ENCODE measurements at places on chromosomes 4 and X. TPM values are rescaled to one million over a fixed set of nuclear protein-coding genes. Genes with fewer than 3 reads are reported as not detected.

DNA sequence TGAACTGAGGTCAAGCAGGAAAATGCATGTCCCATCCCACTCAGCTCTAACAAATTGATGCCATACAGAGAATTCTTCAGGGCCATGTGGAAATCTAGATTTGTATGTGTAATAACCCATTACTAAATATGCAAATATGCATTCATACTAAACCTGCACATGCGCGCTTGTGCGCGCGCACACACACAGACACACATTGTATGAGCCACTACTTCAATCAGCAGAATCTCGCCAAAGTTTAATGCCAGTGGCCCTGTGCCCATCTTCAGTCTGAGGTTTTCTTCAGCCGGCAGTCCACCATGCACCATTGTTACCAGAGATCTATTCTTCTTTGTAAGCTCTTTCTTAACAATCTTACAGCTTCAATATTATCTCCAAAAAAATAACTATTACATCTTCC lies 276.4 kb downstream of the PDGFC start:
- H3K36me3 ChIP-seq: no peaks in the 10 kb centered on the region
- no peak overlapping the region for H3K27ac ChIP-seq
- no peak for DNase-seq
- H3K4me1 ChIP-seq: no peaks in the 10 kb centered on the region
- H3K4me3 ChIP-seq: no peak overlapping the region

DNA sequence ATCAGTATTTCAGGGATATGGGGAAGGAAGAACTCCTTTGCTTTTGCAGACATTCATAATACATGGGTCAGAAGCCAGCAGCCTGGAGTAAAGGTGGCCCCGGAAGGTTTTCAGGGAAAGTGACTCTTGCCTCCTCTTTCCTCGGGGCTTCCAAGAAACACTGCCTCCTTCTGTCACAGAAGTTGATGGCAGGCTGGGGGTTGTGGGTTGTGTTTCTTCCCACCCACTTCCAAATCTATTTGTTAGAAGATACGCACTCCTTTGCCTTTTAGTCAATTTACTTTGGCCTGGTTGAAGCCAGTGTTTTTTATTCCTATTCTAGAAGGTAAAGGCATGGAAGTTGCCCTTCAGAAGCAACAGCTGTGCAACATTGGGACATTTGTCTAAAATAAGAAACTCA lies 19.7 kb downstream of the KIT start:
- no peaks in the 10 kb centered on the region for H3K4me1 ChIP-seq
- H3K27ac ChIP-seq: no peak overlapping the region
- no peak for DNase-seq
- H3K4me3 ChIP-seq: no peak overlapping the region
- no peaks in the 10 kb centered on the region for H3K36me3 ChIP-seq

DNA sequence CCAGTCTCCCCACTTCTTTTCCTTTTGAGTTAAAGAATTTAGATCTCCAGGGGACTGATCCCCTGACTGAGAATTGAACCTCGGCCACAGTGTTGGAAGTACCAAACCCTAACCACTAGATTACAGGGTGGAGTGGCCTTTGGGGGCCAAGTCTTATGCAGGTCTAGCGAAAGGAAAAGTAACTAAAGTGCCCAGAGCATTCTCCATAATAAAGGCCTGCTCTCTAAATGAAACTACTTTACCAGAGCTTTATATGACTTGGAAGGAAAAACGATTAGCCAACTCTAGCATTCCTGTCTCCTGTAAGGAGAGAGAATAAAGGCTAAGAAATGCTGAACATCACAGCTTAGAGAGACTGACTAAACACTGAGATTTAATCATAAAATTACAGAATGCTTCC lies 788.0 kb downstream of the C4orf33 start:
- H3K4me1 ChIP-seq: no peaks in the 10 kb centered on the region
- DNase-seq: no peak
- H3K4me3 ChIP-seq: no peak overlapping the region
- H3K36me3 ChIP-seq: no peaks in the 10 kb centered on the region
- no peaks in the 10 kb centered on the region for H3K27me3 ChIP-seq
- no peak overlapping the region for H3K27ac ChIP-seq

DNA sequence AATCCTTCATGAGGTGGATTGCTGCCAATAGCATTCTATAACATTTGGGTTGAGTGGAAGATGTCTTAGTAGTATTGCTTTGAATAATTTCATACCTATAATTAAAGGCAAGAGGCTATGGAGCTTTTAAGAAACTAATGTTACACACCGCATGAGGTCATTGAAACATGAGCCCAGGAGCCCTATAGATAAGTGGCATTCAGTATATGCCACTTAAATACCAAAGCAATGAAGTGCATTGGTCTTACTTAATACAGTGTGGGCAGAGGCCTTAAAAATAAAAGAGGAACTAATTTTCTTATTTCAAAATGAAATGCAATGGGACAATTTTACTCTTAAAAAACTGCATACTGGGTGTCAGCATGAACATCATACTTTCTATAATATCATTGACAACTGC lies 47.5 kb downstream of the SPATA18 start:
- no peaks in the 10 kb centered on the region for H3K4me1 ChIP-seq
- no peak for DNase-seq
- H3K36me3 ChIP-seq: no peaks in the 10 kb centered on the region
- no peak overlapping the region for H3K27ac ChIP-seq
- H3K27me3 ChIP-seq: no peaks in the 10 kb centered on the region

Gene C4orf51
- not detected for polyA plus RNA-seq

DNA sequence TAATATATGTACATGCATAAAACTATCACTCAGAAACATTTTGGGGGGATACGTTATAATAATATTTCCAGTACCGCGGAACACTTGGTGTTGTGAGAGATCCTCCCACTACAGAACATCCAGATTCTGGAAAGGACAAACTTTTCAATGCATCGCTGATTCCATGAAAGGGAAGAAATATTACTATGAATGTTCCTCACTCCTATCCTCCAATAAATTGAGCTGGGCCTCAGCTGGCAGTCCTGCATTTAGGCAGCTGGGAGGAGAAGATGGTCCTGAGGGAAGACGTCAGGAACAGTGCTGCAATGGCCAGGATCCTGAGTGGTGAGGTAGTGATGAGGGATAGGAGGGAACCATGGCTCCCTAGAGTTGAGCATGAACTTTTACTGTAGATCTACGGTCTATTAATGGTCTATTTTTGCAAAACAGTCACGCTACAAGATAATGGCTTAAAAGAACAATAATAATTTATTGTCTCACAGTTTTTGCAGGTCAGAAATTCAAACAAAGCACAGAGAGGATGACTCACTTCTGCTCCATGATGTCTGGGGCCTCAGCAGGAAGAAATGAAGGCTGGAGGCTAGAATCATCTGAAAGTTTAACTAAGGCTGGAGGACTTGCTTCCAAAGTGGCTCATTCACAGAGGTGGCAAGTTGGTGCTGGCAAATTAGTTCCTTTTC lies 538.1 kb downstream of the STIM2 start:
- H3K4me1 ChIP-seq: no peaks in the 10 kb centered on the region
- H3K4me3 ChIP-seq: no peak overlapping the region
- DNase-seq: no peak

DNA sequence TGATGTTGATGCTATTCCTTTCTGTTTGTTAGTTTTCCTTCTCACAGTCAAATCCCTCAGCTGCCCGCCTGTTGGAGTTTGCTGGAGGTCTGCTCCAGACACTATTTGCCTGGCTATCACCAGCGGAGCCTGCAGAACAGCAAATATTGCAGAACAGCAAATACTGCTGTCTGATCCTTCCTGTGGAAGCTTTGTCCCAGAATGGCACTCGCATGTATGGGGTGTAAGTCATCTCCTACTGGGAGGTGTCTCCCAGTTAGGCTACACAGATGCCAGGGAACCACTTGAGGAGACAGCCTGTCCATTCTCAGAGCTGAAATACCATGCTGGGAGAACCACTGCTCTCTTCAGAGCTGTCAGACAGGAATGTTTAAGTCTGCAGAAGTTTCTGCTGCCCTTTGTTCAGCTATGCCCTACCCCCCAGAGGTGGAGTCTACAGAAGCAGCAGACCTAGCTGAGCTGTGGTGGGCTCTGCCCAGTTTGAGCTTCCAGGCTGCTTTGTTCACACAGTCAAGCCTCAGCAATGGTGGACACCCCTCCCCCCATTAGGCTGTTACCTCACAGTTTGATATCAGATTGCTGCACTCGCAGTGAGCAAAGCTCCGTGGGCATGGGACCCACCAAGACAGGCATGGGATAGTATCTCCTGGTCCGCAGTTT lies 74.9 kb downstream of the SPIN3 start:
- DNase-seq: no peak
- H3K4me1 ChIP-seq: no peaks in the 10 kb centered on the region
- H3K27me3 ChIP-seq: no peaks in the 10 kb centered on the region
- H3K4me3 ChIP-seq: no peak overlapping the region

DNA sequence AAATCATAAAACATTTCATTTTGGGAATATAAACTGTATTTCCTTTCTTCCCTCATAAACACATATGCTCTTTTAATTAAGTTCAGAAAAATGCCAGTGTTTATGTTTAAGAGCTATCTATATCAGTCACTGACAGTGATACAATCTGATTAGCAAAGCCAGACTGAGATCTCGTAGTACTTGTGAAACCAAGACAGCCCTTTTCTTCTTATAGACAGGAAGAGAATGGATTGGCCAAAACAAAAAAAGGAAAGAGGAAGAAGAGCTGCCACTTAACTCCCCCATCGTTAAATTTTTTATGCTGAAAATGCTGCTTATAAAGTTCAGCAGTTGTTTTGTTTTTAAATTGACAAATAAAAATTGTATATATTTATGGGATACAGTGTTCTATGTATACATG lies 87.4 kb downstream of the PLAC1 start:
- H3K36me3 ChIP-seq: no peaks in the 10 kb centered on the region
- peak overlapping the region; percentile 82 for H3K27ac ChIP-seq
- no peak for DNase-seq
- peaks cover 5% of the 10 kb centered on the region for H3K4me1 ChIP-seq
- no peaks in the 10 kb centered on the region for H3K27me3 ChIP-seq

- no peaks in the 10 kb centered on the region for H3K27me3 ChIP-seq
- no peak for DNase-seq
- no peak overlapping the region for H3K4me3 ChIP-seq
- H3K4me1 ChIP-seq: no peaks in the 10 kb centered on the region
- H3K36me3 ChIP-seq: no peaks in the 10 kb centered on the region
- H3K27ac ChIP-seq: no peak overlapping the region
These were observed 19.3 kb downstream of the GUCY1B1 start for GRCh38 chr4:155777971-155778735.

- H3K4me3 ChIP-seq: no peak overlapping the region
- peak; percentile 56 for DNase-seq
- H3K4me1 ChIP-seq: no peaks in the 10 kb centered on the region
- peaks cover 61% of the 10 kb centered on the region for H3K27me3 ChIP-seq
- H3K36me3 ChIP-seq: no peaks in the 10 kb centered on the region
These were observed 3.1 kb downstream of the PHOX2B start for GRCh38 chr4:41745292-41746024.

Gene TIMP1
- polyA plus RNA-seq: 261 TPM

Gene ARSJ
- polyA plus RNA-seq: 41.4 TPM

DNA sequence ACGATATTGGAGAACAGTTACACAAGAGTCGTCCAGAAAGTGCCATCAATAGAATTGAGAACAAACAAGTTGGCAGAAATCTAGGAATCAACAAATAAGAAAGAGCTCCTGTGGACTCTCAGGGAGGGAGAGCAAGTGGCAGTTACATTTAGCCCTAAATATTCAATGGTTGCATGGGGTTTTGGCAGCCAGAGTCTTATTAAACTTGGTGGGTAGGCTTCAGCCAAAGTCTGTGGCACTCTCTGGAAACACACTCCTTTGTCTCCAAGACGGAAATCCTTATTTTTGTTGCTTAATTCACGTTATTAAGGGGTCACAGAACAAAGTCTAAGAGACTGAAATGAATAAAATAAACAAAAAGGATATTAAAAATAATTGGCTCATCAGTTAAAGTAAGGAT lies 742.2 kb upstream of the ATOH1 start:
- no peaks in the 10 kb centered on the region for H3K36me3 ChIP-seq
- H3K4me3 ChIP-seq: no peak overlapping the region
- H3K27ac ChIP-seq: no peak overlapping the region
- H3K4me1 ChIP-seq: no peaks in the 10 kb centered on the region
- H3K27me3 ChIP-seq: no peaks in the 10 kb centered on the region
- DNase-seq: no peak

- no peak overlapping the region for H3K4me3 ChIP-seq
- H3K27me3 ChIP-seq: no peaks in the 10 kb centered on the region
- H3K27ac ChIP-seq: no peak overlapping the region
- no peaks in the 10 kb centered on the region for H3K36me3 ChIP-seq
These were observed 39.4 kb upstream of the NDP start for GRCh38 chrX:44012484-44013096.

DNA sequence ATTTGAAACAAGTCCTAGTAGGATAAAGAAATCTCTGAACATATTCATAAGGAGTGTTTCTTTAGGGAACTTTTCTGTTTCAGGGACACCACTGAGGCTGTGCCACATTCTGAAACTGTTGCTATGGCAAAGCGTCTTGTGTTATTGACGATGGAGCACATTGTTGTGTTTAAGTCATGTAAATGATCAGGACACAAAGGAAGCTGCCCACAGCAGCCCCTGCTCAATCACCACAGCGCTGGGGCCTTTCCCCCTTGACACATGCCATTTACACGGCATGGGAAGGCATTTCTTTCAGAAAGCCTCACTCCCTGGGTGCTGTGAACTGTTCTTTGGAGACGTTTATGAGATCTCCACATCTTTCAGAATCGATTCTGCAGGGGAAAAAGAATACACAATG lies 39.8 kb upstream of the MID1 start:
- no peaks in the 10 kb centered on the region for H3K27me3 ChIP-seq
- H3K27ac ChIP-seq: no peak overlapping the region
- DNase-seq: no peak
- H3K4me3 ChIP-seq: no peak overlapping the region
- H3K4me1 ChIP-seq: no peaks in the 10 kb centered on the region

Gene MED12
- 18.5 TPM for polyA plus RNA-seq

GRCh38 chrX:13074297-13075262 lies 30.2 kb upstream of the FAM9C start:
- H3K36me3 ChIP-seq: no peaks in the 10 kb centered on the region
- no peaks in the 10 kb centered on the region for H3K4me1 ChIP-seq
- H3K27ac ChIP-seq: no peak overlapping the region
- H3K4me3 ChIP-seq: no peak overlapping the region

DNA sequence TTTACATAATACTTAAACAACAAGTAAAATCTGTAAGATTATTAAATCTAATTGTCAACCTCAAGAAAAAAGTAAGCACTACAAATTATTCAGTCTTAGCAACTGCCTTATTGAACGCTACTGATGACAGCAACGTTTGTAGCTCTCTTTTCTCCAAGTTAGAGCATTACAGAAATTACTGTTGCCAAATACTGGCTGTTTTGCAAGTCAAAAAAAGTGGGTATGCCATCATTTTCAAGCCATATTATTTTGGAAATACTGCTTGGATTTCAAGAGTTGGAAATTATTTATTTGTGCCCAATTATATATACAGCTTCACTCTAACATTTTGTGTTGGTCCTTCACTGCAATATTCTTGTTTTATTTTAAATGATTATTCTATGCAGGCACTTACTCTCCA lies 221.7 kb downstream of the CXXC4 start:
- H3K27me3 ChIP-seq: no peaks in the 10 kb centered on the region
- no peak overlapping the region for H3K27ac ChIP-seq
- H3K4me3 ChIP-seq: no peak overlapping the region
- no peaks in the 10 kb centered on the region for H3K4me1 ChIP-seq
